ENCODE measurements at places on chromosomes 5 and 9. TPM values are rescaled to one million over a fixed set of nuclear protein-coding genes. Genes with fewer than 3 reads are reported as not detected.

The CCDC183 gene
- total RNA-seq: 0.71 TPM

The NMUR2 gene
- total RNA-seq: not detected

The CTXN3 gene
- not detected for total RNA-seq

The ASB6 gene
- 14.6 TPM for total RNA-seq

The IL7R gene
- 5.2 TPM for total RNA-seq

The FUT7 gene
- total RNA-seq: 0.55 TPM

The CWC27 gene
- total RNA-seq: 20.4 TPM

The PGM5 gene
- total RNA-seq: 17.6 TPM

The LCN9 gene
- total RNA-seq: not detected

The DMRT3 gene
- 1.1 TPM for total RNA-seq

The CYLC2 gene
- total RNA-seq: not detected

The SPATA31D4 gene
- not detected for total RNA-seq

The FOXD4L6 gene
- total RNA-seq: not detected
